Left hindlimb (tissue), 1 donor: ENCODE measurements at places on chromosomes 13 and 19.

DNA sequence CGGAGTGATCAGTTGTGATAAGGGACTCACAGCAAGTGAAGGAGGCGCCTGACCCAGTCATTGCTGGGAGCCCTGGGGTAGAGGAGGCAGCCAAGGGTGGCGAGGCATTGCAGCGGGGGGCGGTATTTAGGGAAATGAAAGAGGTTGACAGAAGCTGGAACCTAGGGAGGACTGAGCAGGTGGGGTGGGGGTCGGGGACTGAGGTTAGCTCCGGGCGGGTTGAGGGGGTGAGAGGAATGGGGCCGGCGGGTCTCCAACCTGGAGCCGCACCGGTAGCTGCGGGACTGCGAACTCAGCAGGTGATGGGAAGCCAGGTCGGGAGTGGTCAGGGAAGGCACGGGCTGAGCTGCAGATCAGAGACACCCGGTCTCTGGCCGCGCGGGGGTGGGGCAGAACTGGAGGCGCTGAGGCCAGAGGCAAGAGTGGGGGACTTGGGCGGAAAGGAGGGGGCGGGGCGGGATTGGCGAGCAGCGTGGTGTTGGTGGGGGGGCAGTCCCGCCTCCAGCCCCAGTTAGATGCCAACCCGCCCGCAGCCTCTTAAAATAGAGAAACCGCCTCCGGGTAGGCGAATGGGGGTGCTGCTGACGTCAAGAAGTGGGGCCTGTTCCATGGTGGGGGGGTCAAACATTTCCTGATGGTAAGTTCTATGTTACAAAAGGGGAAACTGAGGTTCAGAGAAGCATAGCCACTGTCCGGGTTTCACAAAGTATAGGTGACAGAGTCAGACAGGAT, 1.5 kb downstream of the MAST3 start:
- DNase-seq = no peak

- no peak for DNase-seq
These were observed 64.8 kb downstream of the DHRS12 start for GRCh38 chr13:51739027-51739764.

DNA sequence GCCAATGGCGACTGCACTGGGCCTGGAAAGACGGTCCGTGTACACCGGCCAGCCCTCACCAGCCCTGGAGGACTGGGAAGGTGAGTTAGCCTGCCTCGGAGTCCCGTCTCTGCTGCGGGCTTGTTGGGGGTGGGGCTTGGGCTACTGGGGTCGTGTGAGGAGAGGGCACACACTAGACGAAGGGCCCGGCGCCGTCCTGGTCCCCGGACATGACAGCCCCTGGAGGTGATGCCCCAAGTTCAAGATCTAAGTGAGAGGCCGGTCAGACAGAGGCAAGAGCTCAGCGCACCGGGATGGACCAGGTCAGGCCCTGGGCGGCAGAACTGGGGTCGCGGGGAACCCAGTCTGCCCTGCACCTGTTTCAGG, 1.6 kb downstream of the CILP2 start:
- DNase-seq = no peak

GRCh38 chr13:76884186-76884906, 1.9 kb downstream of the KCTD12 start:
- DNase-seq = peak; percentile 76

- DNase-seq = peak; percentile 80
These were observed at the start of gene IQCN for GRCh38 chr19:18274219-18274780. TSS of gene IQCN (minus strand) at chr19:18274452. CDS start at chr19:18269478, 4,974 bp downstream.

GRCh38 chr13:108200781-108201398, 14.4 kb downstream of the LIG4 start:
- no peak for DNase-seq

- DNase-seq = no peak
These were observed 191.8 kb downstream of the PCCA start for GRCh38 chr13:100280681-100281080.

- no peak for DNase-seq
These were observed 116.5 kb upstream of the VSTM2B start for GRCh38 chr19:29409076-29409862.

GRCh38 chr13:97537110-97537509, 103.1 kb downstream of the RAP2A start:
- DNase-seq = no peak

GRCh38 chr13:114145256-114145655, 12.8 kb upstream of the RASA3 start:
- DNase-seq = peak; percentile 23

GRCh38 chr13:42971691-42972347, 20.2 kb downstream of the EPSTI1 start:
- DNase-seq = no peak

DNA sequence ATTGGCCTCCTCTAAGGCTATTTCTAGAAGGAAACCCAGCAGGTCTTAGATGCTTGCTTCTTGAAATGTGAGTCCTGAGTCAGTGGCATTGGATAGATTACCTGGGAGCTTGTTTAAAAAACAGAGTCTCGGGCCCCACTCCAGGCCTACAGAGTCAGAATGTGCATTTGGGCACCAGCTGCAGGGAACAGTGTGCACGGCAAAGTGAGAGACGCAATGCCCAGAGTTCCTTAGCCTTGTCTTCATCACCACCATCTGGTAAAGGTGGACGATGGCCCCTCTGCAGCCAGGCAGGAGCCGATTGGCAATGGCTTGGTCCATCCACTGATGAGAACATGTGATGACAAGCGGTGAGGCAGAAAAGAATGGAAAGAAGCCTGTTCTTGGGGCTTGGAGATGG, 102.1 kb upstream of the TSC22D1 start:
- no peak for DNase-seq

- no peak for DNase-seq
These were observed 59.4 kb downstream of the GPC6 start for GRCh38 chr13:93286047-93286446.
